ENCODE measurements at places on chromosomes 2 and 18. TPM values are rescaled to one million over a fixed set of nuclear protein-coding genes. Genes with fewer than 3 reads are reported as not detected.
A peak's percentile ranks its signal among the peaks of the same experiment; 100 is the strongest.

The FBLN7 gene
- 0.71 TPM for polyA plus RNA-seq

The LCT gene
- polyA plus RNA-seq = 0.19 TPM

The IL1RN gene
- polyA plus RNA-seq = 1.3 TPM

The DLGAP1 gene
- 1.2 TPM for polyA plus RNA-seq

DNA sequence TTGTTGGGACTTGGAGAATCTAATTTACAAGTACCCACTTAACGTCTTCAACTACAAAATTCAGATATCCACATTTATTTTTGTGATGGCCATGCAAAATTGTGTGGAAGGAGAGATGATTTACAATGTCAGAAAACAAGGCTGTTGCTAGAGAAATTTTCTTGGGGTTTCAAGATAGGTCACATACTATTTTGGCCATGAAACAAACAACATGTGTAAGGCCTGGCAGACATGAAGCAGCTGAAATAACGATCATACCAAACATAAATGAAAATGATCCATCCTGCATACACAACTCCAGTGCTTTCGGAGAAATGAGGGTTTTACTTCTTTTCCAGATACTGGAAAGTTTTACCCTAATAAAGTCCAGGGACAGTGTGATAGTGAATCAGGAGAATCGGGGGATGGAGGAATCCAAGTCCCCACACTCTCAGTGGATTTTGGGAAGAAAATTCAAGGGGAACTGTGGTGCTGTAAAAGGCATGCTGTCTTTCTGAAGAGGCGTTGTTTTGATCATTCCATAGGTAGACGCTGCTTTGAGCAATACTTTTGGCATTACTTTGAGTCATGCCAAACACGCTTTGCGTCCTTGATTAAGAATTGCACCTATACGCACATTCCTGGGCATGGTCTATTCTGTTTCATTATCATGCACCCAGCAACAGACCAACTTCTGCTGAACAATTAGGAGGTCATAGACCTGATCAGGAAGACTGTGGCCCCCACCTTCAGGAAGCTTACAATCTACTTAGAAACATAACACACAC lies 79.4 kb downstream of the POU3F3 start:
- no peak for DNase-seq

- DNase-seq = peak; percentile 94
Observed at GRCh38 chr2:150485114-150485870, 2.2 kb downstream of the RND3 start.

GRCh38 chr2:200159357-200159707 lies 147.2 kb upstream of the SPATS2L start:
- DNase-seq = no peak

DNA sequence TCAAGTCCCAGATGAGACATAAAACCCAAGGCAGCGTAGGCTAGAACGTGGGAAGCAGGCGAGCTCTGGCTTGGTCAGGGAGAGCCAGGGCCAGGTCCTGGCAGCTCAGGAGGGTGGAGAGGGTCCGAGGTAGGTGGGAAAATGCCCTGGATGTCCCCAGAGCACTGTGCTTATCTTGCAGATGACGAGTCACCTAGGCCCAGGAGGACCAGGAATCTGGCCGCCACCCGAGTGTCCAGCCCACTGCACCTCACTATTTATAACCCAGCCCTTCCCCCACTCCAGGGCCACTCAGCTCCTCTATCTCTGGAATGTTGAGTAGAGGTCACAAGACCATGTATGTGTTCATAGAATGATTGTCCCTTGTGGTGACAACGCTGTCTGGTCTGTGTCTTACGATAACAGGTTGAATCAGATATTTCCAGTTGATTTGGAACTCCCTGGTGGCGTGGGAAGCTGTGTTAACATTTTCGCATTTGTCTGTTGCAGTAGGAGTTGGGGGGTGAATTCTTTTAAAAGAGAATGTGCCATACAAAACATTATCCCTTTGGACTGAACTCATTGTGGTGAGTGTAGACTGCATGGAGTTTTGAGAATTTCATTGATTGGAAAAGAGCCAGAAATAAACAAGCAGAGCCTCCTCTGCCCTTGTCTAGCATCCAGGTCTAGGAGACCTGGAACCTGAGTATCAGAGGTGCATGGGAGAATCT lies 47.5 kb downstream of the EMILIN2 start:
- DNase-seq = no peak

DNA sequence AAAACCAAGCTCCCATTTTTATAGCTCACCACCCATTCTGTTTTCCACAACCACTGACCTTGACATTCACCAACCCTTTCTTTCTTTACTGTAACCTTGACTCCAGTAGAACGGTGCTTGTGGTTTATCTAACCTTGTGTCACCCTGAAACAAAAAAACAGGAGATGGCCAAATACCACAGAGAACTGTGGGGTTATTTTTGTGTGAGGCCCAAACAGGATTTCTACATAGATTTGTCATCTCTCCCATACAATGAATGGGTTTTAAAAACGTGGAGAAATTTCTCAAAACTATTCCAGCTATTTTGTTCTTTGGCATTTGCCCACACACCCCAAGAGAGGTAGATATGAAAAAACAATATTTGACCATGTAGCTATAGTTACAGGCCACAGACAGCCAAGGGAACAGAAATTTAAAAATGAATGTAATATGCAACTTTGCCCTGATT lies 231.3 kb upstream of the TANK start:
- no peak for DNase-seq

DNA sequence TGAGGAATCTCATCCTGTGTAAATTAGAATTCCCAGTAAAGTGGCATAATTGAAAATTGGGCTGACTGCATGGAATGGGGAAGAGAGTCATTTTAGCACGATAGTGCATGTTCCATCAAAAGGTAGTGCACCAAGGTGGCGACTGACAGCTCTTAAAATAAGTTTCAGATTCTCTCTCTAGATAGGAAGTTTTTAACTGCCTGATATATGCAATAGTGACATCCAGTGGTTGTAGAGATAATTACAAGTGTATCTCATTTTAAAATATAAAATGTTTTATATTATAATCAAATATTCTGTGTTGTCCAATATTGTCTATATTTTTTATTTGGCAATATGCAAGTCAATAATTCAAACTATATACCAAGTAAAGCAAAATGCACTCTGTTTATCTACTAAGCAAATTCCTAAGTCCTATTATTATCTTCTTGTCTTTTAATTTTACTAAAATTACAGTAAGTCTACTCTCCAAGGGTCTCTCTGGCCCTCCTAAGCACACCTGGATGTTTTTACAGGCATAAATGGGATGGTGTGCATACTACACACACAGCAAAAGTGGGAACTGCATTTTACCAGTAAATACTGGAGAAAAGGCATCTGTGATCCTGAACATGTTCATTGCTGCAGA lies 397.7 kb upstream of the HNRNPA3 start:
- no peak for DNase-seq

DNA sequence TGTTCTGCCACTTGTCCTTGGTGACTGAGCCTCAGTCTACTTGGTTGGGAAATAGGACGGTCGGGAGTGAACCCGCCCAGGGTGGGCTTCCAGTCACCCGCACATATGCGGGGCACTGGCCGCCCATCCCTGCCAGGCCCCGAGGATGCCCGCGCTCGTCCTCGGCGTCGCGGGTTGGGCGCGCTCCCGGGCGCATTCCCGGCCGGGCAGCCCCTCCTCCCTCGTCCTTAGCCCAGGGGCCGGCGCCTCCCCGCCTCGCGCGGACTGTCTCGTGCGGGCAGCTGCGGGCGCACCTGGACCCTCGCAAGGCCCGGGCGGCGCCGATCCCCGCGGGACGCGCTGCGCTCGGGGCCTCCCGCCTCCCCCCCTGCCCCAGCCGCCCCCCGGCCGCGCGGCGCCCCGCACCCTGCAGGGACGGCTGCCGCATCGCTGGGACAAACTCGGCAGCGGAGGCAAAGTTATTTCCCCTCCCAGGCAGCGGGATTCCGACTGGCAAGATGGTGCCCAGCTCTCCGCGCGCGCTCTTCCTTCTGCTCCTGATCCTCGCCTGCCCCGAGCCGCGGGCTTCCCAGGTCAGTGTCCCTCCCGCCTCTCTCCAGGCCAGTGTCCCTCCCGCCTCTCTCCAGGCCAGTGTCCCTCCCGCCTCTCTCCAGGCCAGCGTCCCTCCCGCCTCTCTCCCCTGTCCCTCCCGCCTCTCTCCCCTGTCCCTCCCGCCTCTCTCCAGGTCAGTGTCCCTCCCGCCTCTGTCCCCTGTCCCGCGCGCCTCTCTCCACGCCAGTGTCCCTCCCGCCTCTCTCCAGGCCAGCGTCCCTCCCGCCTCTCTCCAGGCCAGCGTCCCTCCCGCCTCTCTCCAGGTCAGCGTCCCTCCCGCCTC lies at the start of gene FBLN7:
FBLN7 (plus strand) TSS at position 227 of the 874 bp plus-strand sequence; CDS start at position 498, 271 bp downstream.
- peak; percentile 50 for DNase-seq

DNA sequence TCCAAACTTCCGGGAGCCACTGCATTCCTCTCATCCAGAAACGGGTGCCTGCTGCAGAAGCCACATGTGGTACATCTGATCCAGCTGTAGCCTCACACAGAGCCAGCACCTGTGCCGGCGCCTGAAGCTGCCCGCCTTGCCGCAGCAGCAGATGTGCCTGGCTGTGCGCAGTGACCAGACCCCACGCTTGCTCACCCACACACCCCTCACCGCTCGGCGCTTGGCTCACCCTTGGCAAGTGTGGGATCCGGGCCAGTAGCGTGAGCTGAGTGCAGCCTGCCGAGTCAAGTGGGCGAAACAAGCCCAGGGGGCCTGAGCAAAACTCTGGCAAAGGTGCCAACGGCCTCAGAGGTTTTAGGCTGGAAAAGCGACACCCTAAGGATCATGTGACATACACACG lies 220.1 kb upstream of the TMEFF2 start:
- no peak for DNase-seq

GRCh38 chr2:16245481-16246054 lies 305.2 kb downstream of the MYCN start:
- no peak for DNase-seq

DNA sequence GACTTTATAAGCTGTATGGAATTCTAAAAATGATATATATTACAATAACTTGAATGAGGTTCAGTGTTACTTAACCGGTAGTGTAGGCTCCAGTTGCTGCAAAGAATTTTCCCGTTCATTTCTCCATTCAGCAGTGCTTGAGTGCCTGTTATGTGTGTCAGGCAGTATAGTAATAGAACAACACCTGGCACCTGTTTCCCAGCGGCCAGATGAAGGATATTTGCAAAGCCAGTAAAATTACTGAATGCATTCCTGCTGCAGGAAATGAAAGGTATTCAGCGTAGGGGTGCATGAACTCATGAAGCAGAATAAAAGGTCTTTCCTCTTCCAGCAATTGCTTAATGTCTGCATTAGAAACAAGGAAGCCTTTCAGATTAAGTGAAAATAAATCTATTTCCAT lies 18.8 kb downstream of the YPEL5 start:
- no peak for DNase-seq

GRCh38 chr2:11375689-11376027 lies 31.2 kb upstream of the ROCK2 start:
- DNase-seq = no peak

DNA sequence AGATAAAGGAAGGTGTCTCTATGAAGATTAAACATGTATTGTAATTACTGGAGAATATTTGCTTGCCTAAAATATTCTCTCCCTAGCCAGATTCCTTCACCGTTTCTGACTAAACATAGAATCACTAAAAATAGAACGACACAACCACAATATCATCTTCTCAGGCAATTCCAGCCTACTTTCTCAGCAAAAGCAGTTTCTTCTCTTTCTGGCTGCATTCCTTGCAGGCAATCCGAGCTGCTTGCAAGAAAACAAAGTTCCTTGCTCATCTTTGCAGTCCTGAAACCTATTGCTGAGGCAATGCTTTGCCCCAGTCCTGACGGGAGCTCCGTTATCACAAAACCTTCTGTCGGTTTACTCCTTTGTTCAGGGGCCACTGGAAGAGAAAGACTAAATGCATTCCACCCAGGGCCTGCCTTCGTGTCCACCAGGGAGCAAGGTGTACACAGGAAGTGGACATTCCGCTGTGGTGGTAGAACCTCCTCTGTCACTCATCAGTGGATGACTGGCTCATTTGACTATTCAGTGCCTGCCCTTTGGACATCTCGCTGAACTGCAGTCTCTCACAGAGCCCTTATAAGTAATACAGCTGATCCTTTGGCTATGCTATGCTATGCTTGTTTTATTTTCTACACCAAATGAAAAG lies 239.2 kb upstream of the DOK6 start:
- DNase-seq = peak; percentile 30

DNA sequence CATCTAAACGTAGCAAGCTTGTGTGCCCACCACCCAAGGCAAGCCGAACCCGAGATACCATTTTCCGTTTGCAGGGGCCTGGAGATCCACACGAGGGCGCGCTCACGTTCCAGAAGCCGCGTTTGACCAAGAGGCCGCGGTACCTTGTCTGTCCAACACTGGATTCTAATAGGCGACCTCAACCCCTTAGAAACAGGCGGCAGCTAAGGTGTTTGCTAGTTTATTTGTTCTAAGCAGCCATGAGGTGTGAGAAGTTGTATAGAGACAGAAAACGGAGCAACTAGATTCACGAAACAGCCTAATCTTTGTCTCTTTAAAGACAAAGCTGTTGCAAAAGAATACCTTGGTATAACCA lies 4.2 kb downstream of the HOXD11 start:
- peak; percentile 97 for DNase-seq

GRCh38 chr2:10157293-10157692 lies 34.8 kb downstream of the RRM2 start:
- DNase-seq = no peak

DNA sequence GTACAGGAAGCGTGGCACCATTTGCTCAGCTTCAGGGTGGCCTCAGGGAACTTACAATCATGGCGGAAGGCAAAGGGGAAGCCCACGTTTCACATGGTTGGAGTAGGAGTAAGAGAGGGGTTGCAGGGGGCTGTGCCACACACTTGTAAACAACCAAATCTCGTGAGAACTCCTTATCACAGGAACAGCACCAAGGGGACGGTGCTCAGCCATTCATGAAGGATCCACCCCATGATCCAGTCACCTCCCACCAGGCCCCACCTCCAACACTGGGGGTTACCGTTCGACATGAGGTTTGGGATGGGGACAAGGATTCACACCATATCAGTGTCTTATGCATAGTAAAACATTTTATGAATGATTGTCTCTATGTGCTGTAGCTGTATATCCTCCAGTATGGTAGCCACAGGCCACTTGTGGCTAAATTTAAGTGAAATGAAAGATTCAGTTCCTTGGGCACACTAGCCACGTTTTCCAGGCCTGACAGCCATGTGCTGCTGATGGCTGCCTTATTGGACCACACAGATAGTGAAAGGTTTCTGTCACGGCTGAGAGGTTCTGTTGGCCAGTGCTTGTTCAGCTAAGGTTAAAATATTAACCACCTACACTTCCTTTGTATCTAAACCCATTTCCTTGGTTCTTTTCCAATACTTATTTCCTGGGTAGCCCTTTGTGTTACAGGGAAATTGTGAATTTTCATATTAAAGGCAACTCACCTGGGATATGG lies 77.3 kb downstream of the AGAP1 start:
- DNase-seq = no peak

DNA sequence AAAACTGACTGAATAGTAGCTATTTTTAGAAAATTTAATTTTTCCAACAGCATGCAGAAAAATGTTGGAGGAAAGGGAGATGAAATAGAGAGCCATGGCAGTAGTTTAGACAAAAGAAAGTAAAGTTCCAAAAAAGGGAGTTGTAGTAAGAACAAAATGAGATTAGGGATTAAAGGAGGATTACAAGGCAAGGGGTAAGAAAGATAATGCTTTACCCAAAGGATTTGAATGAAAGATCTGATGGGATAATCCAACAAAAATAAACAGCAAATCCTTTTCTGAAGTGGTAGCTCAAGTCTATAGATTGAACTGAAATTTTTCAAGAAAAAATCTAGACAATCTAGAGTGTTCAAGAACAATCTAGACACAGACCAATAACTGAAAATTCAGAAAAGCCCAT lies 644.3 kb upstream of the FSHR start:
- DNase-seq = no peak

Data from kidney (tissue), 22 donors.